ENCODE measurements at places on chromosomes 4 and X. TPM values are rescaled to one million over a fixed set of nuclear protein-coding genes. Genes with fewer than 3 reads are reported as not detected.

The F9 gene
- polyA plus RNA-seq = not detected

The STARD8 gene
- polyA plus RNA-seq = 2.8 TPM

The PAGE5 gene
- polyA plus RNA-seq = 0.32 TPM

The VEGFD gene
- 0.64 TPM for polyA plus RNA-seq

The USP17L11 gene
- not detected for polyA plus RNA-seq

The ATOH1 gene
- polyA plus RNA-seq = 0.32 TPM

The PAGE2B gene
- 1.2 TPM for polyA plus RNA-seq

The SYN1 gene
- polyA plus RNA-seq = 4.0 TPM
